ENCODE measurements at places on chromosomes 3 and 15.

DNA sequence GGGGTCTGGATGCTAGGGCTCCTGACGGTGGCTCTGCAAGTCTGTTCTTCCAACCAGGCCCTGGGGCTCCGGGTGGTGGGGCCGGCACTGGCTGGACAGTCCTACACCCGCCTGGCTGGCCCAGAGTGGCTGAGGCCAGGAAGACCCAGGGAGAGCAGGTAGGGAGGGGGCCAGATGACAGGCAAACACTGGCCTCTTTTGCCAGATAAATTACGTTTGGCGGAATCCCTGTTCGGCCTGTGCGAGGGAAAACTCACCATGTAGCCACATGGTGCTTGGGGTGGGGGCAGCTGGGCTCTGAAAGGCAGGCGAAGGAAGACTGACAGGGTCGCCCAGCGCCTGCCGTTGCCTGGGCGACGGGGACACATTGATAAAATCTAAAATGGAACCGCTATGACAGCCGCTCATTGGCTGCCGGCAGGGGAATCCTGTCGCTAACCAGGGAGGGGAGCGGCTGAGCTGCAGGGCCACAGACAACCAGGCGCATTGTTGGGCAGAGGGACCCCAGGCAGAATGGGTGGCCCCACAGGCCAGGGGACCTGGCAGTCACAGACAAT lies 30.4 kb downstream of the IQSEC1 start:
- no peak for DNase-seq

GRCh38 chr3:123276346-123277006 lies 74.7 kb downstream of the SEC22A start:
- DNase-seq: no peak

DNA sequence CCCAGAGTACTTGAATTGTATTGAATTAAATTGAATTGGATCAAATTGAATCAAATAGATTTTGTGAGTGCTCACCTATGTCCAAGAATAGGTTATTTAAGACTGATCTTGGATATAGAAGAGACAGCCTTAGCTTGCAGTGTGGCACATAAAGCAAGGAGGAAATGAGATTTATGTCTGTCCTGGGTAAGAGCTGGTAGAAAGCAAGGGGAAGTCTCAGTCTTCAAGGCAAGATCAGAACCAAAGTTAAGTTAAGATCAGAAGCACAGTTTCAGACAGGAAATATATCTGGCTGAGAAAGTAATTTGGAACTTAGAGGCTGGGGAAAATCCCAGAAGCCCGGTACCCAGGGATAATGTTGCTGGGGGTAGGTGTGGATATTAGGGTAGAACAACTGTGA lies 244.4 kb upstream of the ARPP21 start:
- no peak for DNase-seq

GRCh38 chr3:178086144-178086825 lies 450.0 kb upstream of the KCNMB2 start:
- no peak for DNase-seq

DNA sequence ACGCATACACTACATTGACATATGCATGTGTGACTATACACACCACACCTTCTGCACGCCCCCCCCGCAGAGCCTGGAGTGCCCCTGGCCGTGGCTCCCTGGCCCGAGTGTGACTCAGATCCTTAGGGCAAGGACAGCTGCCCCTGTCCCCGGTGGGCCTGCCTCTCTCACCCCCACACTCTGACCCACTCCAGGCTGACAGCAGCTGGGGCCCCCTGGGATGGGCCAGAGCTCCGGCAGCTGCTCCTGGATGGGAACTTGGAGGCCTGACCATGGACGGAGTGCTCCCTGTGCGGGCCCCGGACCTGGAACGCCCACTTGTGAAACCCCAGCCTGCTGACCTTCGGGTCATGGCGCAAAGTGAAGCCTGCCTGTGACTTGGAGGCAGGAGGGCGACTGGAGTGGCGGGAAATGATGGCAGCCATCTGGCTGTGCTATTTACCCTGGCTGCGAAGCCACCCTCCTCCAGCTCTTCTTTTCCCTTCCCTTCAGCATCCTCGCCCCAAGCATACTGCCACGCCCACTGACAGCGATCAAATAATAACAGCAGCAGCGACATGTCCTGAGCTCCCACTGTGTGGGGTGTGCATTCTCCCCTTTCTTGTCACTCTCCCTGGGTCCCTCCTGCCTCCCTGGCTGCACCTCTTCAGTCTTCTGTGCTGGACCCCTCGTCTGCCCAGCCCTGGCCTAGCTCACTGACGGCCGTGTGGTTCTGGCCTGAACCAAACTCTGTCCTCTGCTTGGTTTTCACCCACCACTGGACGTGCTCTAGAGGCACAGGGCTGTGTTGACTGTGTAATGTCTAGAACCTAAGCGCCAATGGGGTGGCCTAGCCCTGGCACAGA lies 90.7 kb upstream of the MEF2A start:
- peak; percentile 15 for DNase-seq

GRCh38 chr3:147538034-147538433 lies 128.9 kb downstream of the ZIC1 start:
- no peak for DNase-seq

DNA sequence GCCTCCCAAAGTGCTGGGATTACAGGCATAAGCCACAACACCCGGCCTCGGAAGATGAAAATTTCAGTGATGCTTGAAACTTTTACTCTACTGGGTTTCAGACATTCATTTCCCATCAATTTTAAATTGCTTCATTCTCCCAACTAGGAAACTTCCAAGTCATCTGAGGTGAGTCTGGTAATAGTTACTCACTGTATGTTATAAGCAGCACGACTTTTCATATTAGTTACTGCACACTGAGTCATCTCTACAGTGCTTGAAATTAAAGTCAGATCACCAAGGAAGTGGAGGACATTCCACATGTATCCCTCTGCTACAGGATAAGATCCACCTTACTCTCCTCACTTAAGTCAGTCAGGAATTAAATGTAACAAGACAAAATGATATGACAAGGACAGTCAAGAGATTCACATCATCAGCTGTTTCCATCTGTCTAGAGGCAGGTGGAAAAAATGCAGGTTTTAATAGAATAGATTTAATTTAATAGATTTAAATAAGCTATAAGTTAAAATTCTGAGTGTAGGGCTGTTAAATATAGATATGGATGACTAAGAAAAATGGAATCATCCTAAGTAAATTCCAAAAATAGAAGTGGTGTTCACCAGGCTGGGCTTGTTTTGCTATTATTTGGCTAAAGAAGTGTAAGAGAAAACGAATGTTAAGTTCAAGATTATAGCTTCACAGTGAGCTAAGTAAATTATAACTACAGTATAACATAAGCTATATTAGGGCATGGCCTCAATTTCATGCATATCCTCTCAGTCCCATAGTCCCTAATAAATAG lies 104.4 kb downstream of the TMCO5A start:
- no peak for DNase-seq

DNA sequence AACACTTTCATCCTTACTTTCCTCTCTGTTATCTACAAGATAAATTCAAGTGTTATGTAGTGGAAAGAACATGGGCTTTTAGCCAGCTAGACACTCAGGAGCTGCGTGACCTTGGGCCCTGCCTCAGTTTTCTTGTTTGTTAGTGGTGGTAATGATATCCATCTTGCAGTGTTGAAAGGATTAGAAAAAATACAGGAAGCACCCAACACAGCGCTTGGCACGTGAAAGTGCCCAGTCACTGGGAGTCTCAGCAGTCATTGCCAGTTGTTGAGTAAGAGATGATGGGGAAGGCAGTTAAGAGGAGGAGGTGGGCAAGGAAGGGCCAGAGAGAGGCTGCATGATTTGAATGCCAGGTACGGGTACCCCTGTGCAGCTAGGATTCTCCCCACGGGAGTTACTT lies 5.3 kb downstream of the PDIA5 start:
- no peak for DNase-seq

GRCh38 chr3:154018100-154018696 lies 103.0 kb upstream of the ARHGEF26 start:
- DNase-seq: peak; percentile 59

DNA sequence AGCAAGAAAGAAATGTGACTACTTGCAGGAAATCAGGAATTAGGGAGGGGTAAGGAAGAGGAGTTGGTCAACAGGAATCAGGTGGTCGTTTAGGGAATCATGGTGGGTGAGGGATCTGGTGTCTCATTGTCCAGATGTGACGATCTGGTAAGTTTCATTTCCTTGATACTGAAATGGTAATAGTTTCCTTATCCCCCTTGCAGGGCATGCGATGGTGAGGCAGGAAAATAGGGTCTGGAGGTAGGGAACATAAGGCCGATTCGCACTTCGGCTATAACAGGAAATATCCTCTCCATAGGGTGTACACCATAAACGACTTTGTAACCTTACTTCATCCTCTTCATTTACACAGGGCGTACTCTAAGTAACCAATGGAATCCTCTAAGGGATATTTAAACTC lies 574 bp upstream of the LRRC34 start:
- no peak for DNase-seq
